Activated T-cell treated with anti-CD3 and anti-CD28 coated beads for 1 hour (primary cell): ENCODE measurements at places on chromosomes 6 and 20.

- no peak for DNase-seq
Observed at GRCh38 chr6:6246544-6246943, 73.9 kb downstream of the F13A1 start.

DNA sequence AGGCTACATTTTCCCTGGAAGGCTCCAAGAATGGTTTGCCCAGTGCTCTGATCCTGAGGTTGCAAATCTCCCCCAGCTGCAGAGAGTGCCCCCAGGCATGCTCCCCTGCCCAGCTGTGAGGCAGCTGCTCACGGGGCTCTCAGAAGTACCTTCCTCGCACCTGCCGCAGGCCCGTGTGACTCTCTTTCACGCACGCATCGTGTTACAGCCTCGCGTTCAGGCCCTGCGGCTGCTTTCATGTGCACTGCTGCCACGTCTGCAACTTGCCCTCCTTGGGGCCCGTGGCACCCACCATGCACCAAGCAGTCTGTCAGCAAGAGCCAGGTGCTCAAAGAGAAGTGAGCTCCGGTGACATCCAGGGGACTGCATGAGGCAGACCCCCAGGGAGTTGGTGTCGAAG is 28.6 kb upstream of the SPO11 start:
- no peak for DNase-seq

DNA sequence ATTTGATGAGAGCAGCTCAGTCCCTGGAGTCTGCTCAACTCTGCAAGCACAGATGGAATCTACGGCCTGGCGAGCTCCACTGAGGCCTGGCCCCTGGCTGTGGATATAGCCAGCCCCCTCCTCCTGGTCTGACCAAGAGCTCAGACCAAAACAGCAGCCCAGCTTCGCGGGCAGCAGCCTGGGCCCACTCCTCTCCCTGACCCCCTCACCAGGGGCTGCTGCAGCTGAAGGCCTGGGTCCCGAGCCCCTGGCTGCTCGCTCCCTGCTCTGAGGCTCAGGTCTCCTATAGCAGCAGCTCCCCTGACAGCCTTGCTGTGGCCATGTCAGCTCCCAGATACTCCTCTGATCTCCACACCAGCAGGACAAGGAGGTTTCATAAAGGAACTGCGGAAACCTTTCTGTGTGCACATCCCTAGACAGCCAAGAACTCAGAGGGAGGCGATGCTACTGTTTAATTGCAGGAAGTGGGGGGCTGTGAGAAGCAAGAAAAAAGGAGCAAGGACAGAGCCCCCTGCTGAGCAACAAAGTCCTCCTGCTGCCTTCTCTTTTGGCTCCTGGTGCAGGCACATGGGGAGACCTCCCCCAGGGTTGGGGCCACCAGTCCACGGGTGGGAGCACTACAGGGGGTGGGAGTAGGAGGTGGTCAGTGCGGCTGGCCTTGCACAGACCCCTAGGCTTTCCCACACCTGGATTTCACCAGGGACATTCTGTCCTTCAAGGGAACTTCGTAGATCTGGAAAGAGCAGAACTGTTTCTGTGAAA is 38.7 kb upstream of the CST5 start:
- DNase-seq, result no peak

- DNase-seq, result no peak
Observed at GRCh38 chr6:147540075-147540474, 31.6 kb downstream of the SAMD5 start.

- peak; percentile 36 for DNase-seq
Observed at GRCh38 chr6:7107578-7108195, at the start of gene RREB1. TSS of gene RREB1 (plus strand) at chr6:7107961. CDS start at chr6:7181912, 73,951 bp downstream.

- no peak for DNase-seq
Observed at GRCh38 chr6:32903952-32904351, 36.9 kb downstream of the HLA-DMB start.

GRCh38 chr6:131868836-131869235 is 61.0 kb downstream of the ENPP1 start:
- no peak for DNase-seq

- no peak for DNase-seq
Observed at GRCh38 chr6:110526726-110527125, 50.3 kb upstream of the SLC22A16 start.

DNA sequence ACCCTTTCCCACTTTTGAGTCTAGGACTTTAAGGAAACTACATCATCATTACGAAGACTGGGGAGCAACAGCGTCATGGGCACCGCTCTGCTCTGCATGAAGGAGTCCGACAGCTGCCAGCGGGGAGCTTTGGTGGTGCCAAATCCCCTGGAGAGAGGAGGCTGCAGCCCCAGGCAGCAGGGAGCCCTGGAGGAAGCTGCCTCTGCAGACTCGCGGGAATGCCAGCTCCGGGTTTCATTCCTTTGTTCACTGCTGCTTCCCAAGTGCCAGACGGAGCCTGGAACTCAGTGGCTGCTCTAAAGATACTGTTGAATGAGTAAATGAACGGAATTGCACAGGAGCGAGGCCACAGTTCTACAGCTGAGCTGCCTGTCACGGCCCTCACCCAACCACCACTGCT is 196.5 kb upstream of the THBS2 start:
- no peak for DNase-seq

- no peak for DNase-seq
Observed at GRCh38 chr20:49810491-49811190, 2.0 kb upstream of the SLC9A8 start.

DNA sequence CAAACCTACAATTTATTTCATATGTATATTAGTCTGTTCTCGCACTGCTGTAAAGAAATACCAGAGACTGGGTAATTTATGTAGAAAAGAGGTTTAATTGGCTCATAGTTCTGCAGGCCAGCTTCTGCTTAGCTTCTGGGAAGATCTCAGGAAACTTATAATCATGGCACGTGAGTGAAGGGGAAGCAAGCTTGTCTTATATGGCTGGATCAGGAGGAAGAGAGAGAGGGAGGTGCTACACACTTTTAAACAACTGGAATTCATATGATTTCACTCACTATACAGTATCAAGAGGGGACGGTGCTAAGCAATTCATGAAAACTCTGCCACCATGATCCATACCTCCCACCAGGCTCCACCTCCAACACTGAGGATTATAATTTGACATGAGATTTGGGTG is 29.9 kb downstream of the PHACTR2 start:
- DNase-seq, result no peak

DNA sequence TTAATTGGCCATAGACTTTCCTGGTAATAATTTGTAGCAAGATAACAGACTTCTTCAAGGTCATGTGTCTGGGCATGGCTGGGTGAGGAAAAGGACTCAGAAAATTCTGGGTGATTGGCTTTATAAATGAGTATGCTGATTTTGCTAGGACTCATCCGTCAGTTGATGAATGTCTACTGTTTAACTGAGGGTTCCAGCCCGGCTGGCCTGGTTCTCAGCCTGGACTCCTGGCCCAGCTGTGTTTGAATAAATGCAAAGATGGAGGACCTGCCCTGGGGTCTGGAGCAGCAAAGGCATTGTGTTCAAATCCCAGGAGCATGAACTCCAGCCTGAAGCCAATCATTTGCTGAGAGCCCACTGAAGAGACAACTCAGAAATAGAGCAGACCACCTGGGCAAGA is 323.2 kb downstream of the LRFN2 start:
- DNase-seq, result no peak

DNA sequence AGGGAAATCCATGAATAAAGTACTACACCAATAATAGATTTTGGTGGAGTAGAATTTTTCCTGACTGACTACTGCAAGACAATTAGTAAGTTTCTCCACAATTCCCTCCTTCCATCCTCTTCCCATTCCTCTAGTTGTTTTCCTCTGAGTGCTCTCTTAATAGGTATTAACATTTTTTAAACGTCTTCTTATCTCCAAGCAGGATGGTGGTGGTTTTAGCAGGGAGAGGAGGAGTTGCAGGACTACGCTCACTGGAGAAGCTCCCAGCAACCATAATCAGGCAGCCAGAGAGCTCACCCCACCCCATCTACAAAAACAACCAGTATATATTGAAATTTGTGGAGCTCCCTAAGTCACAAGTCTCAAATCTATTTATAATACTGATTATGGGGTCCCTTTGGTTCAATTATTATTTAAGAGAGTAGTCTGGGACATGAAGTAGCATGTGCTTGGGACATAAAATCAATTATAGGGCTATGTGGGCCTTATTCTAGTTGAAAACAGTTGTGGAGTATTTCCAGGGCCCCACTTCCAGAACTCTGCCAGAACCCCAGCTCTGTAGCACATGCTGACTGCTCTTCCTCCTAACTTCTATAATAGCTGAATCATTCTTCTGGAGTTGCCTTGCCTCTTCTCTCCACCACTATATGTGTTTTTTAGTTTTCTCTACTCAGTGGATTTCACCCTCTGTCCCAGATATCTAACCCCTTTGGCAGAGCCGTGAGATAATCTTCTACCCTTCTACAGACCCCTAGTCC is 49.8 kb downstream of the MYB start:
- no peak for DNase-seq

DNA sequence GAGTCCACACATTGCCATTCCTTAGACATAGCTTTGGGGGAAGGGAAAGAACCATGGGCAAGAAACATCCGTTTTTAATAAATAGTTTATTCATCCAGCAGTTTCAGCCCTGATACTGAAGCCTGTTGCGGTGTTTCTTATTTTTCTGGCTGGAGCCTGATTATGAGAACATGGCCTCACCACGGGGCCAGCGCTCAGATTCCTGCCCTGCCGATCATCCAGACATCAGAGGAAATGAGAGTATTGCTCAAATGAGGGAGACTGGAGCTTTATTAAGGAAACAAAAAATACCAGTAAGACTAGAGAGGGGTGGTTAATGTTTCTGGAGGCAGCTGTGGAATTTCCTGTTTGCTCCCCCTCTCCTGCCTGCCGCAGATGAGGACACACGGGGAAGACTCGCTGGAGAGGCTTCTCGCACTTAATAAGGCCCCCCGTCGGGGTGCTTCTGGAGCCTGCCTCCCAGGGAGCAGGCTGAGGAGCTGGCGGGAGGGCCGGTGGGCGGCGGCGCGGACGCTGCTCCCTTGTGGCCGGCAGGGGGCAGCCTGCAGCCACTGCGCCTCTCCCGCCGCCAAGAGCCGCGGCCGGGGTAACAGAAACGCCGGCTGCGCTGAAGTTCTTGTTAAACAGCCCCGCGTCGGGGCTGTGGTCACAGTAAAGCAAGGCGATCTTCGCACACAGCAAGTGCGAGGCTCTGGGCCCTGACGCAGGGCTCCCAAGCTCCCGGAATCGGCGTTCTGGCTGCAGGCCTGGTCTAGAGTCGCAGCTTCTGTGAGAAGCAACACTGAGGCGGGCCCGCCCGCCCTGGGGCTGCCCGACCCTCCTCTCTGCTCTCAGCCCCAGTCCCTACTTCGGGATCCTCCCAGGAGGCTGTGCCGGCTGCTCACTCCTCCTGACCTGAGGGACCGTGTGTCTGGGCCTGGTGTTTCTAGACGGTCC is 17.5 kb downstream of the LEMD2 start:
- peak; percentile 53 for DNase-seq

- DNase-seq, result no peak
Observed at GRCh38 chr6:106630366-106630765, 988 bp downstream of the QRSL1 start.

GRCh38 chr20:13041574-13042457 is 33.0 kb downstream of the SPTLC3 start:
- DNase-seq, result no peak

DNA sequence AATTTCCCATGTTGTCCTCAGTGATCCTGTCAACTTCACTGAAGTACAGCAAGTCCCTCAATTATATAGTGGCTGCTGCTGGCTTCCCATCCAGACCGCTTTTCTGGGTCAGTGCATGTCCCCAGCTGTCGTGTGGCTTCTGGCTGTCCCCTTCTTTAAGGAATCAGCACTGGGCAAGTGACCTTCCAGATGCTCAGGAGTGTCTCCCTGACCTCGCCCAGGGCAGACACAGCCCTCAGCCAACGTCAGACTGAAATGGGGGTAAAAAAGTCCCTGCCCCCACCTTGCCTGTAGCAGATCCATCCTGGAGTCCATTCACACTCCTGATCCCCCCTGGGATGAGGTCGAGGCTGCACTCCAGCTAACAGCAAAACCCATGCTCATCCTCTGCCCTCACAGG is 23.7 kb downstream of the OVOL2 start:
- no peak for DNase-seq

GRCh38 chr20:23867152-23867776 is 12.3 kb downstream of the CST5 start:
- DNase-seq, result no peak

DNA sequence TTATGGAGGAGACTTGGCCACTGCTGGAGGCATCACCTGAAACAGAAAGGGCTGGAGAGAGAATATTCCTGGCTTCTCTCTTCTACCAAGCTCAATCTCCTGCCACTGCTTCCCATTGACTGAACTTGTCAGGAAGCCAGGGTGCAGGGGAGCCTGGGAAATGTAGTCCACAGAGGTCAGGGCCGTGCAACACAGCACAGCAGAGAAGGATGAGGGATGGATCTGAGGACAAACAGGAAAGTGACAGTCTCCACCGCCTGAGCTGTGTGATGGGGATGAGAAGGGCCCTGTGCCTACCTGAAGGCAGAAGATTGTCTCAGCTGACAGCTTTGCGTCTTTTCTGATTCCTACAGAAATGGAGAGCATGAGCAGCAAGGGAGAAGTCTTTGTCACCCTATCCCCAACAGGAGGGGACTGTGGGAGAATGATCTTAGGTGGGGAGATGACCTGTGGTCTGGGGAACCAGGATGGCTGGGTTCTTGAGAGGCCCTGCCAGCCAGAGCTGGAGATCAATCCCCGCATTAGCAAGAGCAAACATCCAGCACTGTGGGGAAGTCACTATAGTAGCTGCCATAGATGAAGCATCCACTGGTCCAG is 114.2 kb downstream of the SNX5 start:
- no peak for DNase-seq
